Calu3 (cell line): ENCODE measurements at places on chromosomes 3 and 15. TPM values are rescaled to one million over a fixed set of nuclear protein-coding genes. Genes with fewer than 3 reads are reported as not detected.

Gene DGKG
- 5.7 and 7.2 TPM in 2 replicates for total RNA-seq

Gene HES1
- total RNA-seq: 141 and 160 TPM in 2 replicates

Gene ABTB1
- 25.1 and 27.2 TPM in 2 replicates for total RNA-seq

Gene CAV3
- not detected in 2 replicates for total RNA-seq

Gene ZBBX
- 0.49 and 0.57 TPM in 2 replicates for total RNA-seq

Gene BNC1
- not detected in 2 replicates for total RNA-seq

GRCh38 chr3:130543322-130543721 lies 26.3 kb downstream of the COL6A6 start:
- no peak for DNase-seq

DNA sequence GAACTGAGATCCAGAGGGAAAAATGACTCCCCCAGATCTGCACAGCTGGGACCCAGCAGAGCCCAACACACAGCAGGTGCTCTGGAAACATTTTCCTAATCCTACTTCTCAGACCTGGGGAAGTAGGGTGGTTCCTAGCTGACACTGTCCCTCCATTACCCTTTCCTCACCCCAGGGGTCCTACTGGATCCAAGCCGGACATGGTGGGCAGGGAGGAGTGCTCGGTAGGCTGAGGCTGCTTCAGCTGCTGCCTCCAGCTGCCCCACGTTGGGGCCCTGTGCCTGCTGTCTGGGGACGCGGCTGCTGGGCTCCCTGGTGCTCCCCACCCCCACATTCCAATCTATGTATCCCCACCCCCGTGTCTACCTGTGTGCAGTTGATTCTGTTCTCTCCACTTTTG lies 29.8 kb upstream of the SLC6A6 start:
- DNase-seq: no peak

GRCh38 chr3:194301730-194302129 lies 49.4 kb downstream of the CPN2 start:
- no peak for DNase-seq

GRCh38 chr3:129739634-129740033 lies 133.2 kb upstream of the PLXND1 start:
- DNase-seq: no peak

DNA sequence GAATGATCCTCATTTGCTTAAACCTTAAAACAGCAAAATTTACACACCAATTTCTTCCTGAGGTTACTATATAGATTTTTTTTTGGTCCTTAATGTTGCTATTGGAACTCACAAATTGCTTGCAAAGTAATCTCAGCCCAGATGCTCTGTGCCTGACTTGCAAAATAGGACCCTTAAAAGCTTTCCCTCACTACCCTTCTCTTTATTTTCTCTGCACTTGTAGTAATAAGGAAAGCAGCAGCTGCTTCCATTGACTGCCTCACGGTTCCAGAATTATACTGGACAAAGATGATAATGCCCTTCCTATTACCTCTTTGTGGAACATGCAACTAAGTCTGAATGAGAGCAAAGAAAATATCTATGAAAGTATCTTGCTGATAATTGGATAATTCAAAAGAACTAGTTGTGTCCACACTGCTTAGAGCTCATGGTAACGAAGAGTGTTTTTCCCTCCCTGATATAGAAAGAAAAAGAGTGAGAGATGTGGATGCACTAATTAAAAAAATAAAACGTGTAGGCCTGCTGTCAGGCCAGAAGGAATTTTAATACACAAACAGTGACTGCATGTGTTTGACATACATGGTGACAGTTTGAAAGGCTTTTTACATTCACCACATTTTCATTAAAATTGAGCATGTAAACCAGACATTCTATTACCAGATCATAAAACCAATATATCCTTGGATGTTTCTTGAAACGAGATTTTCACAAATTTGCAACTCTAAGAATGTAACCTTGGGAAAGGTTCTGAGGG lies 783.1 kb downstream of the GBE1 start:
- DNase-seq: no peak

DNA sequence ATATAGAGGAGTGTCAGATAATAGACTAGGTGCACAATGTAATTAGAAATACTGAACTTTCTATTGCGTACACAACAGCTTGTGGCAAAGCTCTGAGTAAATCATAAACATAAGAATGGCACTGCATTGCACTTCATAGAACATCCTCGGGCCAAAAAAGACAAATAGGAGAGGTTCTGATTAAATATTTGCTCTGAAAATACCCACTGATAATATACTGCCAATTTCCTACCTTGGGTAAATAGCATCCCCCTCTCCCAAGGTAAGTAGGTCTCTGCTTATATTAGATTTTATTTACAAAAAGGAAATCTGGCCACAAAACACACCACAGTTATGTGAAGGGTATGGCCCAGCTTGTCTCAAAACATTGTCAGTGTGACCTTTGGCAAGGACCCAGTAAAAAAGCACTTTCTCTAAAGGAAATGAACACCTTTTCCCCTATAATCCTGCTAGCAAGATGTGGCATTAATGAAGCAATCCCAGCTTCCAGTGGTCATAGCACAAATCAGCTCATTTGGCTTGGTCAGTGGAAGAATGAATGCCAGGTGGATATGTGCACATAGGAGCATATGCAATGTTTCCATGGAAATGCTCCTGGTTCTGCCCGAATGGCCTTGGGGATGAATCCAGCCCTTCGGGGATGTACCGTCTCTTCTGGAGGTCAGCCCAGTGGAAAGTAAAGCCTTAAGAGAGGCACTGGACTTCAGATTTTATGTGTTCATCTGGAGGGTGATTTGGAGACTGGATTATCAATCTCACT lies 315.9 kb downstream of the LSAMP start:
- no peak for DNase-seq

GRCh38 chr15:39409876-39410530 lies 170.9 kb upstream of the THBS1 start:
- no peak for DNase-seq

DNA sequence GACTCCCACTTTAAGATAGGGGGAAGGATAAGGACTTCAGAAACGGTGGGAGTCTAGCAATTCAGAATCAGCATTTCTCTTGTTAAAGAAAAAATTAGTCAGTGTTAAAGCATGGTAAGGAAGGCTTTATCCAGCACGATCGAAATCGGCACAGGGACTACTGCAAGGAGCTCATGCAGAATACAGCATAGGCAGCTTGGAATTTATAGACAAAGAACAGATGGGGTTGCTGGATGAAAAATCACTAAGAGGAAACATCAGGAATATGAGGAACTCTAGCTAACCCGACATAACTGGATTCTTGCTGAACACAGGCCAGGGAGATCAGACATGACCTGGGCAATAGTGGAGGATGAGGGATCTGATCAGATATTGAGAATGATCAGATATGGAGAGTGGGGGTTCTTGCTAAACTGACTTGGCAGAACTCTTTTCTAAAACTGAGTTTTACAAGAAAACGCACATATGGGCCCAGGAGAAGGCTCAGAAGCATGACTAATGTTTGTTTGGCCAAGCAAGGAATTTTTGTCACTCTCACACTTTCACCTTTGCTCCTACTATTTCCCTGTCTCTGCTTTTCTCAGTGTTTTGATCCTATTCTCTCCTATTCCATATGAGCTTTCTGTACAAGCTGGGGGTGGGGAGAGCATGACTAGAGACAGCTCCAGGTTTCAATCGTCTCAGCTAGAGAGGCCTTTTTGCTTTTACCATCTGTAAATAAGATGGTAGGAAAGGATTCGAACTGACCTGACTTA lies 3.9 kb upstream of the PLCH1 start:
- DNase-seq: no peak

GRCh38 chr3:101940521-101941317 lies 91.4 kb downstream of the NFKBIZ start:
- peak; percentile 28 for DNase-seq
